ENCODE measurements at places on chromosomes 13 and 19. TPM values are rescaled to one million over a fixed set of nuclear protein-coding genes. Genes with fewer than 3 reads are reported as not detected.

DNA sequence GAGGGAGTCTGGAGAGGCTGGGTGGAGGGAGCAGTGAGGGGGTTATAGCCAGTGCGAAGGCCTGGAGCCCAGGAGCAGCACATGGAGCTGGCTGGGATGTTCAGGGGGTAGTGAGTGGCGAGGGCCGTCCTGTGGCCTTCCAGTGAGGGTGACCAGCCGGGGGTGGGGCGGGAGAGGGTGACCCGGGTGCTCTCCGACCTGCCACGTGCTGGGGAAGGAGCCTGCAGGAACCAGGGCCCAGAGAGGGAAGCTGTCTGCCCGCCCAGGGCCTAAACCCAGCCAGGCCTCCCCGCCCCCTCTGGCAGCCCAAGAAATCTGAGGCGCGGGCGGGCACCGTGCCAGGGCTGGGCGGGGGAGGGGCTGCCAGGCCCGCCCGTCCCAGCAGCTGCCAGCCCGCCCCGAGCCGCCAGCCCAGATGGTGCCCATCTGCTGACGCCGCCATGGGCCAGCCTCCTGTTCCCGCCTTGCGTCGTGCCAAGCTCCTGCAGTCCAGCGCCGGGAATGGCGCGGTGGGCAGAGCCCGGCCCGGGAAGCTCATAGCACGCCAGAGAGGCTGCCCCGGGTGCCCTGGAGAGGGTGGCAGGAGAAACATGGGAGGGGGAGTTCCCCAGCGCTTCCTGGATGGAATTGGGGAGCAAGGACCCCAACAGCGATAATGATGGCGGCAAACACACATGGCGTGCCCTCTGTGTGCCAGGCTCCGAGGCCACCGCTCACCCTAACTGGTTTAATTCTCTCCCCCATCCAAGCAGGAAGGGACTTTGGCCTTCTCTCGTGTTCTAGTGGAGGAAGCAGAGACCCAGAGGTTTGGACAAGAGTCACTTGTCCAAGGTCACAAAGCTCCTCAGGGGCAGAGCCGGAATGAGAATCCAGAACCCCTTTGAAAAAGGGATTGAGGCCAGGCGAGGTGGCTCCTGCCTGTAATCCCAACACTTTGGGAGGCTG lies 21.5 kb downstream of the NFIC start:
- DNase-seq, result no peak

DNA sequence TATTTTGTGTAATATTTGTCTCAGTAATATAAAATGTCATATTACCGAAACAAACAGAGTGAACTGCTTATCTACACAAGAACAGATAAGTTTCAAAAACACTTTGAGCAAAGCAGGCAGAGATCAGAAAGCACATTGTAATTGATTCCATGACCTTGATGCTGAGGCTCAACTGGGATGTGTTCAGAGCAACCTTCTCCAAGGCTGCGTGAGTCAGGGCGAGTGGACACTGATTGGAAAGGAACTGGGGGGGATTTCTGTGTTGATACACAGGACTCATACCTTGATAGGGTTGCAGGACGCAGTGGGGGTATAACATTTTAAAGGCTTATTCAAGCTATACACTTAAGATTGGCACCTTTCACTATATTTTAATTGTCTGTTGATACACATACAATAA lies 1136.3 kb downstream of the UQCRFS1 start:
- no peak for DNase-seq

- DNase-seq, result no peak
These were observed 419.9 kb downstream of the IRS2 start for GRCh38 chr13:109366525-109366924.

- no peak for DNase-seq
These were observed 223.2 kb downstream of the FGF9 start for GRCh38 chr13:21894091-21894490.

Gene CYP4F11
- not detected for total RNA-seq

All from neural crest cell (in vitro differentiated cells).